ENCODE measurements at places on chromosomes 5 and 9. TPM values are rescaled to one million over a fixed set of nuclear protein-coding genes. Genes with fewer than 3 reads are reported as not detected.

Gene TSSK1B
- not detected for total RNA-seq

Gene INIP
- total RNA-seq: 46.3 TPM

Gene IDNK
- total RNA-seq: 14.1 TPM

Gene PCDHA9
- 0.07 TPM for total RNA-seq

Gene GOLM1
- 142 TPM for total RNA-seq

DNA sequence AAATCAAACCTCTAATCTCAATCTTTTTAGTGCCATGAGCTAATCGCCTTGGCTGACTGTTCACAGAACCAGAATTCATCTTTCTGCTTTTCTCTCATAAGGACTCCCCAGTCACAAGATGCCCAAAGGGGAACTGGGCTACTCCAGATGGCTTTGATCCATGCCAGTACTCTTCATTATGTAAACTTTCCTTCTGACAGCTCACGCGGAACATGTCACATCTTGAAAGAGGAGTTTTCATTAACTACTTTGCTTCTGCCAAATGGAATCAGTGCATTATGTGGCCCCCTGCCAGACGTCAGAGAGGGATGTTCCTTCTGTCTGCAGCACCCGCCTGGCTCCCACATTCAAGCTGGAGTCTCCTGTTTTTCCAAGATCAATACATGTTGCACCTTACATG lies 142.1 kb upstream of the NMUR2 start:
- DNase-seq: no peak

- no peak for DNase-seq
Observed at GRCh38 chr5:138944527-138945322, 69.6 kb upstream of the LRRTM2 start.

GRCh38 chr9:70549926-70550325 lies 135.5 kb upstream of the KLF9 start:
- DNase-seq: no peak

GRCh38 chr5:1724822-1725602 lies 74.6 kb downstream of the MRPL36 start:
- no peak for DNase-seq

DNA sequence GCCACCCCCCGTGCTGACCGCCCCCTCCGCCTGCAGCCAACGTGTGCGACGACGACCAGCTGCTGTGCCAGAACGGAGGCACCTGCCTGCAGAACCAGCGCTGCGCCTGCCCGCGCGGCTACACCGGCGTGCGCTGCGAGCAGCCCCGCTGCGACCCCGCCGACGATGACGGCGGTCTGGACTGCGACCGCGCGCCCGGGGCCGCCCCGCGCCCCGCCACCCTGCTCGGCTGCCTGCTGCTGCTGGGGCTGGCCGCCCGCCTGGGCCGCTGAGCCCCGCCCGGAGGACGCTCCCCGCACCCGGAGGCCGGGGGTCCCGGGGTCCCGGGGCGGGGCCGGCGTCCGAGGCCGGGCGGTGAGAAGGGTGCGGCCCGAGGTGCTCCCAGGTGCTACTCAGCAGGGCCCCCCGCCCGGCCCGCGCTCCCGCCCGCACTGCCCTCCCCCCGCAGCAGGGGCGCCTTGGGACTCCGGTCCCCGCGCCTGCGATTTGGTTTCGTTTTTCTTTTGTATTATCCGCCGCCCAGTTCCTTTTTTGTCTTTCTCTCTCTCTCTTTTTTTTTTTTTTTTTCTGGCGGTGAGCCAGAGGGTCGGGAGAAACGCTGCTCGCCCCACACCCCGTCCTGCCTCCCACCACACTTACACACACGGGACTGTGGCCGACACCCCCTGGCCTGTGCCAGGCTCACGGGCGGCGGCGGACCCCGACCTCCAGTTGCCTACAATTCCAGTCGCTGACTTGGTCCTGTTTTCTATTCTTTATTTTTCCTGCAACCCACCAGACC lies 80.2 kb downstream of the NTNG2 start:
- DNase-seq: no peak

GRCh38 chr5:96327722-96328121 lies 105.3 kb downstream of the PCSK1 start:
- DNase-seq: no peak

GRCh38 chr5:122180146-122180712 lies 50.9 kb downstream of the ZNF474 start:
- DNase-seq: no peak
